ENCODE measurements at places on chromosomes 7 and 10.

GRCh38 chr10:78532480-78533042, 498.9 kb downstream of the RPS24 start:
- no peak for DNase-seq

GRCh38 chr7:157468221-157469111, 131.7 kb downstream of the DNAJB6 start:
- no peak for DNase-seq

GRCh38 chr10:107232013-107232412, 67.5 kb upstream of the SORCS1 start:
- DNase-seq: no peak

DNA sequence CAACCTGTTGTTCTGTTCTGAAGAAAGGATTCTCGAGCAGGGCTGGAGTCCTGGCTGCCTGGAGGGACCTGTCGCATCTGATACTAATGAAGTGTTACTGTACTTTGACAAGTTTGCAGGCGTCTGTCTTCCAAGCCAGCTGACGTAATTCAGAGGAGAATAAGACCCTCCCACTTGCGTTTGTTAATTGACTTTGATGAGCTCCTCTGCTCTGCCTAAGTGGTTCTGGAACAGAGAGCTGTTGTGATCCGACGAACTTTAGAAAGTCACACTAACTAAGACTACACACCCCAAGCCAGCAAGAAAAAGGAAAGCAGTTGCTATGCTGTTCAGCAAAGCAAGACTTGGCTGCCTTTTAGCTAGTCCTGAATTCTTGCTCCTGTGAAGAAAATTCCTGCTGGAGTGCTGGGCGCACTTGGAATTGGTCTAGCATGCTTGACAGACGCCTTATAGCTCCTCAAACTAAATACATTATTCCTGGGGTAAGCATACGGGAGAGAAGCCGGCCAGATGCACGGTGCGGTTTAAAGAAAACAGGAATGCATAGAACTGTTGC, 200.3 kb downstream of the CACNB2 start:
- no peak for DNase-seq

DNA sequence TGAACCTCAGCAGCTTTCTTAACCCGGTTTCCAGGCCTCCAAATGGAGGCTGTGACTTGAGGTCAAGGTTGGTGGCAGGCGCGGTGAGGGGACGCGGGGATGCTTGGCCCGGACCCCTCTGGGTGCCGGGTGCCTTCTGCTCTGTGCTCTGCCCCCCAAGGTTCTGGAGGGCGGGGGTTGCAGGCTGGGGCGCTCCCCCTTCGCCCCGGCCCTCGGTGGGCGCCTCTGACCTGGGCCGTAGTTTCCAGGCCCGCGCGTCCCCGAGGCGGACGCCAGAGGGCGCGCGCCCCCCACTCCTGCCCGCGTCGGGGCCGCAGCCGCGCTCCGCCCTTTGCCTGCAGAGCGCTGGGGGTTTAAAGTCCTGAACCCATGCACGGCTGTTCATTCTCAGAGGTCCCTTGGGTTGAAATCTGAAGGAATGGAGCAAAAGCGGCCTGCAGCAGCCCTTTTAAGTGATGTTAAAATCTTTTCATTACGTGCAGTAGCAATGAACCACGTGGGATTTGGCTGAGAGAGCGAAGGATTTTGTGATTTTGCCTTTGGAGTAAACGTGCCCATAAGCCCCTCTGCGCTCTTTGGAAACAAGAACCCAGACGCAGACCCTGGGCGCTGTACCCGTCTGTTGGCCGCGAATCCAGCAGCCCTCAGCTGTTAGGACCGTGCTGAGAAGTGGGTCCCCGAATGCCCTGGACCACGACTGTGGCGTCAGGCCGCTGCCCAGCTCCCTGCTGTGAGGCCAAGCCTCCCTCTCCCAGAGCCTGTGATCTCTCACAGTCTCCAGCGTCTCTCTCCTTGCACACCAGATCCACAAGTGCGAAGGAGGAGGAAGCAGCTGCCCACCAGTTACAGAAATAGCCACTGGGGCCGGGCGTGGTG, 135.0 kb downstream of the ACTR3B start:
- DNase-seq: no peak

GRCh38 chr7:130374507-130374906, 5.8 kb upstream of the CPA1 start:
- no peak for DNase-seq

DNA sequence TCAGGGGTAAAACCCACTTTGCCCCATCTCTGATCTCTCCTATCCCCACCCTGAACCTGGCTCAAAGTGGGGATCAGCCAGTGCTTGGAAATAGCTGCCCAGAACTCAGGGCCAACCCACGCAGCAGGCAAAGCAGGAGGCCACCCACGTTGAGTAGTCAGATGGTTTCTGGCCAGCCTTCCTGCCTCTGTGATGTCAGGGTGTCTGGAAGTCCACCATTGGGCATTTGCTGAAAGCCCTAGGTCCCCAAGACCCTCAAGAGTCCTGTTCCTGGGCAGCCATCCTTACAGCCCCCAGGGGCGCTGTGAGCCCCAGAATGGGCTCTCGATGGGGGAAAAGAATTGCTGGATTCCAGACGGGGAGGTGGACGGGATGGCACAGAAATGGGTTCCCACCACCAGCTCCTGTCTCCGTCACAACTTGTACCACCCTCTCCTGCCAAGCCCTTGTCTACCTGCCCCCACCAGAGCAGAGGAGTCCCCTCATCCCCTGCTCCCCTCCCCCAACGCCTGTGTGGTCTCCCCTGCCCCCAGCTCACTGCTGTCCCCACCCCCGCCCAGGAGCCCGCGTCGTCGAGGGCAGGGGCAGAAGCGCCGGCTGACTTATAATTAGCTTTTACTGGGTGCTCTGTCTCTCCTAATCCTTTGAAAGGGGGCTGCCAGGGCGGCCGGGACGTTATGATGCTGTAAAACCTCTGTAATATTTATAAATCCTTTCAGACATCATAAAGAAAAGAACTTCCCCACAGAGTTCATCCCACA, 3.9 kb downstream of the MYL10 start:
- no peak for DNase-seq

GRCh38 chr7:130951303-130951975, 217.4 kb upstream of the KLF14 start:
- no peak for DNase-seq

Data from activated effector memory CD4-positive, alpha-beta T cell treated with Interleukin-2 at 50 U/mL for 16 hours (primary cell).